ENCODE measurements at places on chromosomes 12 and 14.
A peak's percentile ranks its signal among the peaks of the same experiment; 100 is the strongest.

DNA sequence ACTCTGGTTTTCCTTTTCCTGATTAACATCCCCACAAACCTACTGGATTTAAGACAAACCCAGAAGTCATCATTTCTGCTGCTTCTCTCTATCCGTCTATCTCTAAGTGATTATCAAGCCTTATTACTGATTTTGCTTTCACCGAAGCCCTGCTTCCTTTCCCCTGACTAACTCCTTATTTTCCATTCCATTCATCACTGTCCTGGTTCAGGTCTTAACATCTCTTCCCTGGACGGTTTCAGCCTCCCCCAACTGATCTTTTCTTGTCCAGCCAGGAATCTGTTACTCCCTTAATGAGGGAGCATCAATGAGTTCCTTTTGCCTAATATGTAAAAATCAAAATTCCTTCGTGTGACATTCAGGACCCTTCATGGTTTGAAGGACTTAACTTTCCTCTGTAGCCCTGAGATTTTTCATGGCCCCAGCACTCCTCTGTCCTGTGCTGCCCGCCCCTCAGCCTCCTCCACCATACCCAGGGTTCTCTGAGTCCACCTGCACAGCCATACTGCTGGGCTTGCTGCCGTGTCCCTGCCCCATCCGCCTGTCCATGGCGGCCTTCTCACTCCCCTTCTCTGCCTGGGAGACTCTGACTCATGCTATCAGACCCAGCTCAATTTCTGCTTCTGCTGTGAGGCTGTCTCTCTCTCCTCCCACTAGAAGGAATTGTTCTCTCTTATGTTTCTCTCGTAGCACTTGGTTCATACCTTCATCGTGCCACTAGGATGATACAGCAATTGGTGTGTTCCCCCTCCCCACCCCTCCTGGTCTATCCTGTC is 167.8 kb upstream of the HIF1A start:
- DNase-seq = no peak

- peak; percentile 94 for DNase-seq
Observed at GRCh38 chr12:123436017-123436964, at the start of gene RILPL2. TSS of gene RILPL2 (minus strand) at chr12:123436684. CDS start at chr12:123436420, 264 bp downstream.

DNA sequence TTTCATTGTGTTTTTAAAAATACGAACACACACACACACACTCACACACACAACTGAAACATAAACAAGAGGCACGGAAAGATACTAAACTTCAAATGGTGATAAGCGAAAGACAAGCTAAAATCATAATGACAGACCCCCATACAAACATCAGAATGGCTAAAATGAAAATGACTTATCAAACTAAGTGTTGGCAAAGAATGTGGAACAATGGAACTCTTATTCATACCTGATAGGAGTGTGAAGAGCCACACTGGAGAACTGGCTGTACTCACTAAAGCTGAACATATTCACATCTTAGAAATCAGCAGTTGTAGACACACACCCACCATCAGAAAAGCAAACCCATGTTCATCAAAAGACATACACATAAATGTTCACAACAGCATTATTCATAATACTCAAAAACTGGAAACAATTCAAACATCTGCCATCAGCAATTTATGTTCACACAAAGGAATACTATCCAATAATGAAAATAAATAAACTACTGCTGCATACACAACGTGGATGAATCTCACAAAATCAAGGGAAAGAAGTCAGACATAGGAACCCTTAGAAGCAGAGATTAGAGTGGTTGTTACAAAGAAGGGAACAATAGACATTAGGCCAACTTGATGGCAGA is 11.8 kb downstream of the STXBP6 start:
- DNase-seq = no peak

GRCh38 chr12:57087010-57087690 is 1.8 kb upstream of the NAB2 start:
- peak; percentile 73 for DNase-seq

Data from memory B cell (primary cell).